ENCODE measurements at places on chromosomes 6 and 20. TPM values are rescaled to one million over a fixed set of nuclear protein-coding genes. Genes with fewer than 3 reads are reported as not detected.

- no peaks in the 10 kb centered on the region for H3K36me3 ChIP-seq
- H3K27ac ChIP-seq, result no peak overlapping the region
- H3K27me3 ChIP-seq, result no peaks in the 10 kb centered on the region
- DNase-seq, result no peak
- no peak overlapping the region for H3K4me3 ChIP-seq
- no peaks in the 10 kb centered on the region for H3K4me1 ChIP-seq
Measured at GRCh38 chr6:154093231-154094044, 54.4 kb downstream of the OPRM1 start.

DNA sequence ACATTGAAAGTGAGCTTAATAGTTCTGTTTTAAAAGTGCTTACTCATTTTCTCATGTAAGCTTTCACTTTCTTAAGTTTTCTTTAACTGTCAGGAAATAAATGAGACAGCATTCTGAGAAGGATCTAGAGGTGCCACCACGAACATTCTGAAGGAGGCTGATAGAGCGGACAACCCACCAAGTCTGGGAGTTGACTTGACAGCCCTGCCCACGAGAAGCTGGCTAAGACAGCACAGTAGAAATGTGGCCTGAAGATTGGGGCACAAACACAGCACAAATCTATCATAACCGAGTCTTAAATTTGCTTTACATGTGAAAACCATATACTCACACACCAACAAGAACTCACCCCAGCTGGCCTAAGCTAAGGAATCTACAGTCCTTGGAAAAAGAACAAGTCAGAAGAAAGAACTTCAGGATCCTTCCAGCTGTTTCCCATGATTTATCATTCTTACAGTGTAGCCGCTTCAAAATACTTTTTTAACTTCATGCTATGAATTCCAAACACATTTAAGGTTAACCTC lies 144.2 kb upstream of the TNFAIP3 start:
- no peaks in the 10 kb centered on the region for H3K4me1 ChIP-seq
- no peak for DNase-seq
- no peaks in the 10 kb centered on the region for H3K36me3 ChIP-seq
- no peak overlapping the region for H3K4me3 ChIP-seq
- no peak overlapping the region for H3K27ac ChIP-seq

DNA sequence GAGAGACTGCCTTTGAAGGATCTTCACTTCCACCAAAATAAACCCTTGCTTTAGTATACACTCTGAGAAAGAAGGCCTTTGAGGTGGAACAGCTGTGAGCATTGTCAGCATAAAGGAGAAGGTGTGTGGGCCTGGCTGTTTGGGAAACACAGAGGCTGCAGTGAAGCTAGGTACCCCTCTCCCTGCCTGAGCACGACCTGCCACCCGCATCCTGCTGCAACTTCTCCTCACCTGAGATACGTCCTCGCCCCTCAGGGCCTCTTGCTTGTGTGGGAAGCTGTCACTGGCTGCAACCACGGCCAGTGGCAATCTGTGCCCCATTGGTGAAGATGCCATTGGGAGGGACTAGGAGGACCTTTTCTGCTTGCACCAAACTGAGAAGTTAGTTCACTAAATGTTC lies 307.9 kb downstream of the KIF16B start:
- no peak overlapping the region for H3K27ac ChIP-seq
- no peaks in the 10 kb centered on the region for H3K4me1 ChIP-seq
- DNase-seq, result no peak
- no peak overlapping the region for H3K4me3 ChIP-seq

DNA sequence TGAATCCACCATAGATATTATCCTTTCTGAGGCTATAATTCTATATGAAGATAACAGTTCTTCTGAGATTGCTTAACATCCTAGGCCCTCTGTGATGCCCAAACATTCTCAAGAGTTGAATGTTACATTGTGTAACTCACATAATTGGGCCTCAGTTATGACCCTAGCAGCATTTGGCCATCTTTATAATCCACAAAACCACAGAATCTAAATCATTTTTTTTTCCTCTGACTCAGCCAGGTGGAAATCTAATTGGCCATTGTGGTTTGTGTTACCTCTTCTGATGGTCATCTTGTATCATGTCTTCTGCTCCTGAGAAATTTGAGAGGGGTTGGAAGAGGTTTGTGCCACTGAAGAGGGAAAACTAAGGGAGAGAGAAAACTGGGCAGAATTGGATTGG lies 99.5 kb downstream of the LINC00237 start:
- H3K27me3 ChIP-seq, result no peaks in the 10 kb centered on the region
- H3K36me3 ChIP-seq, result no peaks in the 10 kb centered on the region
- DNase-seq, result no peak
- no peak overlapping the region for H3K4me3 ChIP-seq
- no peak overlapping the region for H3K27ac ChIP-seq

- H3K27me3 ChIP-seq, result no peaks in the 10 kb centered on the region
- no peak overlapping the region for H3K27ac ChIP-seq
- no peak overlapping the region for H3K4me3 ChIP-seq
- no peaks in the 10 kb centered on the region for H3K36me3 ChIP-seq
- no peaks in the 10 kb centered on the region for H3K4me1 ChIP-seq
- DNase-seq, result no peak
Measured at GRCh38 chr6:150491131-150491810, 108.4 kb upstream of the PLEKHG1 start.

DNA sequence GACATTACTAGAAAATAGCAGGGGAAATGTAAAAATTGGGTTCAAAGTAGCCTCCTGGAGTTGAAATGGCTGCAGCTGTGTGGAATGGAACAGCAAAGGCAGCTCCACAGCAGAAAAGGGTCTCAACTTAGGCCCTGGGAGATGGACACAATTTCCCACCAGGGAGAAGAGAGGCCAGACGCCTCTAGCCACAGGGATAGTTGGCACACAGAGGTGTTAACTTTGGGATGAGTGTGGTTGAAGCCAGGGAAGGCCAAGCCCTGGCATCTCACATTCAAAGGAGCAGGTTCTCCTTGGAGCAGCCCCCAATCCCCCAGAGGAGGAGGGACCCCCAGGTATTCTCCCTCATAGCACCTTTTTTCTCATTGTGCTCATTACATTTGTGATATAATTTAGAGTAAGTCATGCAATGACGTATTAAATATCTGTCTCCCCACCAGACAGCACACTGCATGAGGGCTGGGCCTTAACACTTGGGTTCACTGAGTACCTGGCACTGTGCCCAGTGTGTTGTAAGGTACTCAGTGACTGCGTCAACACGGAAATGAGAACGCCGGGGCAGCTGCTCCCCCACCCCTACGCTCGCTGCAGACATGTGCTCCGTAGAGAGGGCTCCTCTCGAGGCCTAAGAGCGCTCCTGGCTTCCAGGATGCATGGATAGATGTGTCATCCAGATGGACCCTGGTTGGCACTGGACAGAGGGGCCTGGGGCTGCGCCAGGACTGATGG lies 76.0 kb upstream of the CD93 start:
- no peaks in the 10 kb centered on the region for H3K27me3 ChIP-seq
- DNase-seq, result no peak
- no peaks in the 10 kb centered on the region for H3K36me3 ChIP-seq

DNA sequence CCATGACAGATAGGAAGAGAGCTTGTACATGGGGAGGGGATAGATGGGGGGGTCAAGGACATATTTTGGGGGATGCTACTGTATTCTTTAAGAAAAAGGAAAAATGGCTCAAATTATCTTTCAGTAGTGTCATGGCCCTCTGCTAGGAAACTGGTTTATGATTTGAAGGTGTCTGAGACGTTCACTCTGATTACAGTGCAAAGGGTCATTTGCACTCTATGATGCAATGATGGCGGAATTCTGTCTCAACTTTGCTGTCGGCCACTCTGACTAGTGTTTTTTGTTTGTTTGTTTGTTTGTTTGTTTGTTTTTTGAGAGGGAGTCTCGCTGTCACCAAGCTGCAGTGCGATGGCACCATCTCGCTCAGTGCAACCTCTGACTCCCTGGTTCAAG lies 180.0 kb downstream of the SOX4 start:
- no peak overlapping the region for H3K27ac ChIP-seq
- no peaks in the 10 kb centered on the region for H3K27me3 ChIP-seq
- DNase-seq, result no peak

DNA sequence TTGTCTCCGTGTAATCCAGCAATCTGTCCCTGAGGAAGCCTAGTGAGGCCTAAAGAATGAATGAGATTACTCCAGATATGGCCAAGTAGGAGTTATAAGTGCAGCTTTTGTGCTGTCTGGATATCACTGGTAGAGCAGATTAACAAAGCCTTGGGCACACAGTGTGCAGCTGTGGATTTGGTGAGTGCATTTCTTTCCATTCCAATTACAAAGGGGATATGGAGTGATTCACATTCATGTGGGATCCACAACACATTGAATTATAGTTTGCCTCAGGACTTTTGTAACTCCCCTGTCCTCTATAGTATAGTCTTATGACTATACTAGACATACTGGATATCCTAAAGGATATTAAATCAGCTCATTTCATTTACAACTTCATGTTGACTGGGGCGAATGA lies 47.1 kb downstream of the HLA-F start:
- DNase-seq, result no peak
- peaks cover 3% of the 10 kb centered on the region for H3K27me3 ChIP-seq
- peaks cover under 1% of the 10 kb centered on the region for H3K4me1 ChIP-seq
- no peak overlapping the region for H3K27ac ChIP-seq
- H3K36me3 ChIP-seq, result no peaks in the 10 kb centered on the region

GRCh38 chr20:4412216-4412615 lies 309.5 kb upstream of the PRND start:
- H3K27ac ChIP-seq, result no peak overlapping the region
- DNase-seq, result no peak
- H3K4me1 ChIP-seq, result peaks cover under 1% of the 10 kb centered on the region
- H3K27me3 ChIP-seq, result no peaks in the 10 kb centered on the region
- no peaks in the 10 kb centered on the region for H3K36me3 ChIP-seq
- H3K4me3 ChIP-seq, result no peak overlapping the region

- peaks cover 4% of the 10 kb centered on the region for H3K27me3 ChIP-seq
- no peak overlapping the region for H3K27ac ChIP-seq
- no peak overlapping the region for H3K4me3 ChIP-seq
- H3K36me3 ChIP-seq, result no peaks in the 10 kb centered on the region
Measured at GRCh38 chr20:39944861-39945260, 744.2 kb downstream of the MAFB start.

DNA sequence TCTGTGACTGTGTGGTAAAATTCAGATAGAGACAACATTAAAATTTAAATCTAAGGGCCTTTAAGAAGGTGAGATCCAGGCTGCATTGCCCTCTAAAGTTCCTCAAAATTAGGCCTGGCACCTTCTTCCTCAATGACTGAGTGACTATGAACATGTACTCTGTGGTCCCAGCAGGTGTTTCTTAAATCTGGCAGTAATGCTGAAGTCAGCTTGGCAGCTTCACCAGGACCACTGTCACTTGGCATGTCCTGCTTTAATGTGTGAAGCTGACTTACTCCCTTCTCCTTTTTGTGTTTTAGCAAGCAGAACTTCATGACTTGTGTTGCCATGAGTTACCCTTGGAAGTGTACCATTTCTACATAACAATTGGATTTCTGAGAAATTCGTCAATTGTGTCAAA lies 141.7 kb downstream of the NKAIN2 start:
- H3K27me3 ChIP-seq, result no peaks in the 10 kb centered on the region
- H3K4me3 ChIP-seq, result no peak overlapping the region
- H3K27ac ChIP-seq, result no peak overlapping the region
- no peak for DNase-seq

GRCh38 chr6:158558415-158559306 lies 1.2 kb upstream of the TMEM181 start:
- DNase-seq, result no peak
- H3K27me3 ChIP-seq, result peaks cover 11% of the 10 kb centered on the region
- H3K4me1 ChIP-seq, result peaks cover 32% of the 10 kb centered on the region
- no peak overlapping the region for H3K4me3 ChIP-seq
- no peak overlapping the region for H3K27ac ChIP-seq

DNA sequence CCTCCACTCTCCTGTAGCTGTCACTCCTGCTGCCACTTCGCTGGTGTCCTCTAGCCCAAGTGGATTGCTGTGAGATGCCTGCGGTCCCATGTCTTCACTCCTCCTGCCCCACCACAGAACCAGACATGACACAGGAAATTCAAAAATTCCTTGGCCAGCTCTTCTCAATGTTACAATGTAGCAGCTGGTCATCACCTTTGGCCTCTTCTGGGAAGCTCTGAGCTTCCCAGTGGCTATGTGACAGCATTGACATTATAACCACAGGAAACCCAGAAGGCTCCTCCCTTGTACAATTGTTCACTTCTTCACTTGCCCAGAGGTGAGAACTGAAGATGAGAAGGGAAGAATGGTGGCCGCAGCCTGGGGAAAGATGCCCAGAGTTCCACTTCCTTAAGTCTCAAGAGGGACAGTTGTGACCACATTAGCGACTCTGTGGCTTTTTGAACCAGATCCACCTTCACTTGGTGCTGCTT lies 76.1 kb upstream of the NAA20 start:
- H3K4me1 ChIP-seq, result peaks cover 18% of the 10 kb centered on the region
- H3K27me3 ChIP-seq, result no peaks in the 10 kb centered on the region
- no peak overlapping the region for H3K27ac ChIP-seq
- no peak overlapping the region for H3K4me3 ChIP-seq
- DNase-seq, result no peak
- H3K36me3 ChIP-seq, result no peaks in the 10 kb centered on the region

DNA sequence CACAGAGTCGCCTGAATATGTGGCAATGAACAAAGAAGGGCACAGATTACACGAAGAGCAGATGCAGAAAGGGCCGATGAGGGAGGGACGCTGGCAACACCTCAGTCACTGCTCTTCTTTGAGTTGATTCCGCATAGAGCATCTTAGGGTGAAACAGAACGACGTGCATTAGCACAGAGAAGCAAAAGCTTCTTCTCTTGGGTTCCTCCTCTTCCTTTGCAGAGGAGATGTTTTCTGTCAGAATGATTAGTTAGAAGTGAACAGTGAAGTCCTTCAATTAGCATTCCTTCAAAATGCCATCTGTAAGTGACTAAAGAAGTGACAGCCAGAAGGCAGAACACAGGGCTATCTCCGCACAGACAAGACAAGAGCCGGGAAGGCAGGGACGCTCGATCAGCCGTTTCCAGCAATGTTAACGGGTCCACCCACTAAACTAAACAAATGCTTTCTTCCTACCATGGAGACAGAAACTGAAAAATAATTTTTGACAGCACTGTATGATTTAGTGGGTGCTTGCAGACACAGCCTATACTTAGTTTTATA lies 219.8 kb upstream of the AGPAT4 start:
- H3K27ac ChIP-seq, result no peak overlapping the region
- H3K36me3 ChIP-seq, result no peaks in the 10 kb centered on the region
- no peaks in the 10 kb centered on the region for H3K27me3 ChIP-seq

BHLHE23 gene
- total RNA-seq, result not detected

HCK gene
- not detected for total RNA-seq

Measured in osteoblast (primary cell).